Stimulated activated CD8-positive, alpha-beta memory T cell treated with anti-CD3 and anti-CD28 coated beads, Interleukin-7, amount 100 ng/mL, for 48 hours (primary cell): ENCODE measurements at places on chromosomes 13 and 19.

GRCh38 chr13:30666113-30666512, 48.4 kb downstream of the USPL1 start:
- no peak for DNase-seq

DNA sequence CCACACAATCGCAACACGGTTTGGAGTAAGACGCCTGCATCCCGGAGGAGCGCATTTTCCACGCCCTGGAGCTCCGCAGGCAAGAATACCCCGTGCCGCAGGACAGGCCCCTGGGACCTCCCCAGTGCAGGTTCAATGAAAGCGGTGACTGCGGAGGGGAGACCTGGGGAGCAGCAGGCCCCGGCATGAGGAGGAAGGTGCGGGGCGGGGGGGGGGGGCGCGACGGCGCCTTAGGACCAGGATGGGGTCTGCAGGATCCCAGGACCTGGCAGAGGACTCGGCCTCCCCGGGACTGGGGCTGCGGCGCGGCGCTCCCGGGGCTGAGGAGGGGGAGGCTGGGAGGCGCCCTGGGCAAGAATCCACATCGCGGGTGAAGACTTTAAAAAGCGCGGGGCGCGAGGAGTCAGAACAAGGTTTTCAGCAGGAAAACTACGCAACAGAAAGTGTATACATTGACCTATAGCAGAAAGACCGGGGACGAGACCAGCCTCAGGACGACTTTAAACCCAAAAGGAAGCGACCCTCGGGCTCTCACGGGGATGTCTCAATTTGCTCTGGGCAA, 432 bp downstream of the ZNF611 start:
- no peak for DNase-seq

GRCh38 chr19:48117515-48118130, 7.0 kb upstream of the PLA2G4C start:
- no peak for DNase-seq

DNA sequence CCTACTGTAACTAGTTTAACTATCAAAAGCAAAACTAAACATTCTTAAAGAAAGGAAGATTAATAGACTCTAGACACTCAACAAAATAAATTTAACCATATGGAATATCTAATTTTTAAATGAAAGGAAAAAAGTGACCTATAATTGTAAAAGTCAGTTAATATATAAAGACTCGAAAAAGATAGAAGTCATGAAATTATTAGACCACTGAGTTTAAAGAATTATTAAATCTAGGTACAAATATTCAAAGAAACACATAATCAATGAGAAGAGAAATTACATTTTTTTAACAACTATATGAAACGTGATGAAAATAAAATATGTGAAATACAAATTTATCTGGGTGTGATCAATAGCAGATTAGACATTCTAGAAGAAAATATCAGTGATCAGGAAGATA, 706.8 kb upstream of the PCDH20 start:
- no peak for DNase-seq

DNA sequence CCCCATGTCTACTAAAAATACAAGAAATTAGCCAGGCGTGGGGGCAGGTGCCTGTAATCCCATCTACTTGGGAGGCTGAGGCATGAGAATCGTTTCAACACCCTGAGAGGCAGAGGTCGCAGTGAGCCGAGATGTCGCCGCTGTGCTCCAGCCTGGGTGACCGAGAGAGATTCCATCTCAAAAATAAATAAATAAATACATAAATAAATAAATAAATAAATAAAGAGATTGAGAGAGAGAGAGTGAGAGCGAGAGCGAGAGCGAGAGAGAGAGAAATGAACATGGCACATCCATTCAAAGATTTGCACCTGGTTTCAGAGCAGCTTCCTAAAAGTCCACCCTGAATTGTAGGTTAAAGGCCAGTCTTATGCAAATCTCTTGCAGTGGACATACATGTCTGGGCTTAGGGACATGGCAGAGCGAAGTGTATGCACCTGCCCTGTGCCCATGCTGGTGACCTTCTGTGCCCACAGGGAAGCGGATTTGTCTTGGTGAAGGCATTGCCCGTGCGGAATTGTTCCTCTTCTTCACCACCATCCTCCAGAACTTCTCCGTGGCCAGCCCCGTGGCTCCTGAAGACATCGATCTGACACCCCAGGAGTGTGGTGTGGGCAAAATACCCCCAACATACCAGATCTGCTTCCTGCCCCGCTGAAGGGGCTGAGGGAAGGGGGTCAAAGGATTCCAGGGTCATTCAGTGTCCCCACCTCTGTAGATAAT, 42.3 kb upstream of the CYP2B6 start:
- no peak for DNase-seq

- no peak for DNase-seq
Observed at GRCh38 chr19:36207605-36208252, 6.7 kb downstream of the ZNF565 start.

GRCh38 chr13:40611004-40611403, 55.4 kb downstream of the FOXO1 start:
- no peak for DNase-seq

DNA sequence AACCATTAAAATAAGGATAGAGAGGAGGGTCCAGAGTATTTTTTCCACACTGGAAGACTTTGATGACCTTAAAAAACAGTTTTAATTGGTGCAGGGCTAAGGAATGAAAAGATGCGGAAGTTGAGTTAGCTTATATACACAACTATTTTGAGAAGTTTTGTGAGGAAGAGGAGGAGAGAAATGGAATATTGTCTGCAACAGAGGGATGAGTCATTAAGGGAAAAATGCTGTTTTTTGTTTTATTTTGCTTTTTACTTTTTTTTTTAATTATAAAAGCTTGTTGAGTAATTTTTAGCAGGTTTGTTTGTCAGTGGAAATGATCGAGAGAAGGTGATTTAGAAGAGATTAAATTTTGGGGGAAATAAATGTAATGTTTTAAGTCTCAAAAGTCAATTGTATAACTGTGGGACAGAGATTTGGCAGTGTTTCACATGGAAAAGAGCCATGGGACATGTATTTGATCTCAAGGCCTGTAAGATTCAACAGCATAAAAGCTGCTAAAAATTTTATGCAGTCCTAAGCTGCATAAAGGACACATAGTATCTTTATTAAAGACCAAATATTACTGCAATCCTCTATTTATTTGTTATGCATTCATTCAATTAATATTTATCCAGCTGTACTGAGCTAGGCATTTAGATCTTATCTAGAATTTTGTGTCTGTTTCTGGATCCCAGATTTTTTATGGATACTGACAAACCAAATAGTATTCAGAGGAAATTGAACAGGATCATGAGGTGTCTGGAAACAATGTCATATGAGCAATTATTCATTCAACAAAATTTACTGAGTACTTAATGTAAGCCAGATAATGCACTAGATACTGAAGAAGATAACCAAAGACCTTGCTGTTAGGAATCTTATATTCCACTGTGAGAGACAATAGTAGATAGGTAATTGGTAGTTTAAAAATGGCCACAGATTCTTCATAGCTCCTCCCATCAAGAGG, 72.7 kb downstream of the DNAJC15 start:
- DNase-seq, result no peak

DNA sequence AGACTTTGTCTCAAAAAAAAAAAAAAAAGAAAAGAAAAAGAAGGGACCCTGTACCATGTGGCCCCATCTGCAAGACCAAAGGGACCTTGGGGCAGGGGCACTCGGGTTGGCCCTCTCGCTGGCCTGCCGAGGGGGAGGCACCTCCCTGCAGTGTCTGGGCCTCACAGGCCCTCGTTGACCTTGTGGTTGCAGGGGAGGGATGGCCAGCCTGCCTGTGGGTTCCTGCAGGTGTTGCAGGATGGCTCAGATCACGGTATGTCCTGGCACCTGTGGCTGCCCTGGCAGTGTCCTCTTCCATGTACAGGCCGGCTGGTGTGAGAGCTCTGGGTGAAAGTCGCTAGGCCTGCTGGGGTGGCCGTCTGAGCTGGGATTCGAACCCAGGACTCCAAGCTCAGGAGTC, 4.7 kb upstream of the PGLS start:
- no peak for DNase-seq

- DNase-seq, result no peak
Observed at GRCh38 chr13:91058066-91058465, 289.4 kb upstream of the MIR17HG start.

DNA sequence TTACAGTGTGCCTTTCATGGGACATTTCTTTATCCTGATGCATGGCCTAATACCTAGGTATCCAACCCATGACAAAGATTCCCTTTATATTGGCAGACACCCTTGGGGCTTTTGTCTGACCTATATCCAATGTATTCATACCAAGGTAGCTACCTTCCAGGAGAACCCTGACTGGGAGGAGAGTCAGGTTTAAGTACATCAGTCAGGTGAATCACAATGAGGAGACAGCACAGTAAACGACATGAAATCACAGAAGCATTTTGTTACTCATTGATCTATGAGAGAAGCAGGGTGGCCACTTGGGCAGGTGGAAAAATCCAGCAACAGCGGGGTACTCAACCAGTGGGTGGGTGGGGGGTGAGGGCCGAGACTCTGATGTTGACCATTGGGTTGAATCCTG, 527.4 kb upstream of the ATXN8OS start:
- no peak for DNase-seq

DNA sequence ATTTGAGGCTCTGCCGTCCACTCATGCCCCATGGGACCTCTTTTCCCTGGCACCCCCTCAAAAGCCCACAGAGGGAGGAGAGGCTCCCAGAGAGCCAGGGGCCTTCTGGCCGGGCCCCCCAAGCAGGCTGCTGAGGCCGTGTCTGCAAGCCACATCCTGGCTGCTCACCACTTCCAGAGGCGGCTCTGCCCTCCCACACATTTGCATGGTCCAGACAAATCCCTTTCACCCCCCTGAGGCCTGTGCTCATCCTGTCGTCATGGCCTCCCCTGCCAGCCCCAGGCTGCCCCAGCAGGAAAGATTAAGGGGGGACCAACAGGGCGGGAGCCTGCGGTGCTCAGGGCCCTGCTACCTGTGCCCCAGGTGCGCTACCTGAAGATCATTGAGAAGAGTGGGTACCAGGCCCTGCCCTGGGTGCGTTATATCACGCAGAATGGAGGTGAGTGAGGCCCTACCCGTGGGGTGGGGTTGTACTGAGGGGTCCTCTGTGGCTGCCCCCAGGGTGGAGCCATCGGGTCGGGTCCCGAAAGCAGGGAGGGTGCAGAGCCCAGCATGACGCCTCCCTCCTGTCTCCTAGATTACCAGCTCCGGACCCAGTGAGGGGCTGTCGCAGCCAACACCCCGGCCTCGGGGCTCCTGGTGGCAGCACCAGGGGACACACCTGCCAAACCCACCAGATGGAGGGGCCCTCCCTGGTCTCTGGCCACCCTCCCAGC, 36.3 kb downstream of the AP1M1 start:
- DNase-seq, result no peak
